Omental fat pad (tissue), 4 donors: ENCODE measurements at places on chromosomes 3 and 15. TPM values are rescaled to one million over a fixed set of nuclear protein-coding genes. Genes with fewer than 3 reads are reported as not detected.

The STOML1 gene
- 13.0 TPM for total RNA-seq

The KNG1 gene
- total RNA-seq, result not detected

The STRA6 gene
- total RNA-seq, result not detected

The TCAIM gene
- 28.7 TPM for total RNA-seq

The CCR2 gene
- 3.6 TPM for total RNA-seq

The FOXL2NB gene
- total RNA-seq, result not detected

The GRK7 gene
- not detected for total RNA-seq

The KBTBD8 gene
- total RNA-seq, result 2.0 TPM

- DNase-seq, result no peak
Measured at GRCh38 chr15:62618432-62618831, 424.1 kb upstream of the TPM1 start.

DNA sequence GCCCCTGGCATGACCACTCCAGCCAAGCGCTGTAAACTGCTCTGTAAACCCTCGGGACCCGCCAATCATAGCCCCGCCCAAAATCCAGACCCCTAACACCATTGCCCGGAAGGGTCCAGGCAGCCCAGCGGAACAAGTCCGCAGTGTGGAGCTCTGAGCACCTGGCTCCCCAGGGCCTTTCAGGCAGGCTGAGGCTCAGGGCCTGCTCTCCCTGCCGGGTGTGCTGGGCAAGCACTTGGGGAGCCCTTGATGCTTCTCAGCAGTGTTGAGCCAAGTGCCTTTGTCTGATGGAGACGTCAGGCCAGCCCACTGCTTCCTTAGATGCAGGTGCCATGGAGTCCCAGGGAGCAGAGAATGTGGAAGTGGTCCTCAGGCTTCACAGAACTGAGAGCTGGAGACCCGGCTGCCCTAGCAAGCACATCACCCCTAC, 106.2 kb downstream of the TLE3 start:
- no peak for DNase-seq

DNA sequence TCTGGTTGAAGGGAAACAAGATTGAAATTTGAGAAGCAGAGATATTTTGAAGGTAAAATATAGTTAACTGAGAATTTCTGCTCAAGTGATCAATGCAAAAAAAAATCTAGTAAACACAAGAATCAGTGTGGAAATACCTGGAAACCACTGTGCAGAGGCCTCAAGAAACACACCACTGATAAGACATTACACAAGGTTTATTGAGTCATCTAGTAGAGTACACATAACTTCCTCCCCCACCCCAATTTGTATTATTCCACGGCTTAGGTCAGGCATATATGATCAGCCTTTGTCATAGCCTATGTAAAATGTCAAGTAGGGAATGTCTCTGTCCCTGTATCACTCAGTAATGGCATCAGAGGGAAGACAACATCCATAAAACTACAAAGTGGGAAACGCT, 447.8 kb upstream of the BCHE start:
- no peak for DNase-seq

GRCh38 chr3:132285620-132285945, 31.6 kb upstream of the ACP3 start:
- no peak for DNase-seq

DNA sequence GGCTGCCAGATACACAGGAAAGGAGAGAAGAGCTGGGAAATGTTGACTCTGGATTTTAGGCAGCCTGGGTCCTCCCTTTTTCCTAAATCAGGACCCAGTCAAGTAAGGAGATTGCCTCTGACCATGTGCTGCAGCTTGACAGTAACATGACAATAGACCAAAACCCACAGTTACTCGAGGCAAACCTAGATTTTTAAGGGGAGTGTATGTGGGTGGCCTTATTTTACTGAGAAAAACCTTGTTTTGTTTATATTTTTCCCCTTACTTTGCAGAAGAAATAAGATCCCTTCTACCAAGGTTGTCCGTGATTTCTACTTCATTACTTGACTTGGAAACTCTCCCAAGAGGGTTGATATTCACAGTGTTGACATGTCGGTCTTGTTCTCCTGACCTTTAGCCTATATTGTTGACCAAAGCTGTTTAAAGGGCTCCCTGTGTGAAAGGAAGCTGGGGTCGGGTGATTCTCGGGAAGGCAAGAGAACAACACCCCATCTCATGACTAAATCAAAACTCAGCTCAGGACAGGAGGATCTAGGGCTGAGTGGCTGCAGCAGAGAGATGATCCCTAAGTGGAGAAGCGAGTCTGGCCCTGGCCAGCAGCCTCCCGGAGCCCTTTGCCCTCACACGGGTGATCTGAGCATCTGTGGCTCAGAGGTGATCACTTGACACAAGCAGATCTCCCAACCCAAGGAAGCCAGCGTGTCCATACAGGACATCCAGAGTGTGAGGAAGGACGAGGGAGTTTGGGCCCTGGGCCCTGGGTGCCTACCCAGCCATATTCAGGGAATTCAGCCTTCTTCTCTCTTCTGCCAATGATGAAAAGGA, 31.0 kb upstream of the SLCO2A1 start:
- DNase-seq, result no peak

GRCh38 chr15:38454696-38455090, 766 bp downstream of the FAM98B start:
- no peak for DNase-seq

DNA sequence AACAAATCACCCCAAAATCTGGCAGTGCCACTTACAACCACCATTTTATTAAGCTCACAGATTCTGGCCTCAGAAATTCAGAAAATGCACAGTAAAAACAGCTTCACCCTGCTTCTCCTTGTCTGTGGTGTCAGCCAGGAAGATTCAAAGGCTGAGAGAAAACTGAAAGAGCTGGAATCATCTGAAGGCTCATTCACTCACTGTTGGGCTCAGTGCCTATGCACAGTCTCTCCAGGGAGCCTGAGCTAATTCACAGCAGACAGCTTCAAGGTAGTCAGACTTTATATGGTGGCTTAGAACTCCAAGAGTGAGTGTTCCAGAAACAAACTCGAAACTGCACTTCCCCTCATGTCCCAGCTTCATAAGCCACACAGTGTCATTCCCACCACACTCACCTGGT, 16.5 kb upstream of the PLOD2 start:
- no peak for DNase-seq

DNA sequence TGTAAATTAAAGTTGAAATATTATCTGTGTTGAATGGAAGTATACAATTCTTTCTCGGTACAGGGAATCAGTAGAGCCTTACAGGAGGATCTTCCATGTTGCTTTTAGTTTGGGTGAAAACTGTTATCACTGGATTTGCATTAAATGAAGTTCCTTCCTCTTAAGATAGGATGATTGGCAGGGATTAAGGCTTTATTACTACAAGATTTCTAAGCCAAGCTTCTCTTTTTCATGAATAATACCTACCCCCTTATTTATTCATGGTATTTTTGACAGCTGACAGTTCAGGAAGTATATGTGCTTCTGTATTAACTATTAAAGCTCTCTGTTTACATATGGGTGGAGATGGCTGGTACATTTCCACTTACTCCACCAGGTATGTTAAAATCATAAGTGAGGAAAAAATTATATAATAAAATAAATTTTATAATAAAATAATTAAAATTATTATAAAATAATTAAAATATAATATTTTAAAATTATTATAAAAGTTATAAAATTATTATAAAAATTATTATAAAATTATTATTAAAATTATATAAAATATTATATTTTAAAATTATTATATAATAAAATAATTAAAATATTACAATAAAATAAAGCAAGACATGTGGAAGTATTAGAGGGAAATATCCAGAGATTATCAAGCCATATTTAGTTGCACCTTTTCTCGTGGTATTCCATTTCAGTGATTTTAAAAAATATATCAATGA, 332.9 kb downstream of the ROBO2 start:
- no peak for DNase-seq

GRCh38 chr15:31387479-31388118, 61.0 kb downstream of the KLF13 start:
- no peak for DNase-seq

DNA sequence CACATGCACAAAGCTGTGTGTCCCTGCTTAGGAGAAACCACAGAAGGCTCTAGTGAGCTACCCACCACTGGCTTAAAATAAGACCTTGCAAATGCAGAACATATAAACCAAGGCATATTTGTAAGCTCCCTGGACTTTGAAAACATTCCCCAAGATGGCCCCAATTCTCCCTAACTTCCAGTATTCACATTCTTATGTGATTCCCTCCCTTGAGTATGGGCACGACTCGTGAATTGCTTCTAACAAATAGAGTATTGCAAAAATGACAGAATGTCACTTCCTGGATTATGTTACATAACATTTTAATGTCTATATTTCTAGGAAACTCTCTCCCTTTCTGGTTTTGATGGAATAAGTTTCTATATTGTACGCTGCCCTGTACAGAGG, 131.8 kb upstream of the MCTP2 start:
- DNase-seq, result no peak

DNA sequence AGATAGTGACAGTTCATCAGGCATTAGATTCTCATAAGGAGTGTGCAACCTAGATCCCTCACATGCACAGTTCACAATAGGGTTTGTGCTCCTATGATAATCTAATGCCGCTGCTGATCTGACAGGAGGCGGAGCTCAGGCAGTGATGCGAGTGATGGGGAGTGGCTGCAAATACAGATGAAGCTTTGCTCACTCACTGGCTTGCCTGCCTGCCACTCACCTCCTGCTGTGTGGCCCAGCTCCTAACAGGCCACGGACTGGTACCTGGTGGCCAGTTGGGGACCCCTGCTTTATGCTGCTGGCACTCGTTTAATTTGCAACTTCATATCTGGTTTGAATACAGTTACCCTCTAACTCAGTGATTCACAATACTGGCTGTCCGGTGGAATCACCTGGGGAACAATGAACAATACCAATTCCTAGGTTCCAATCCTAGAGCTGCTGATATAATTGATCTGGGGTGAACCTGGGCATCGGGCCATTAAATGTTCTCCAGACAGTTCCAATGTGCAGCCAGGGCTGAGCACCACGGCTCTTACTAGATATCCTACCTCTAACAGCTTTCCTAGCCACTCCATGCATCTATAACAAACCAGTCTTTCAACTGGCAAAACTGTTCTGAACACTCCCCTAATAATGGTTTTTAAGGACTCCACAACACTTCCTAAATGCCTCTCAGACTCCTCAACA, 131.4 kb downstream of the ATP1B3 start:
- DNase-seq, result no peak

- DNase-seq, result no peak
Measured at GRCh38 chr15:94297558-94297957, 66.2 kb downstream of the MCTP2 start.

DNA sequence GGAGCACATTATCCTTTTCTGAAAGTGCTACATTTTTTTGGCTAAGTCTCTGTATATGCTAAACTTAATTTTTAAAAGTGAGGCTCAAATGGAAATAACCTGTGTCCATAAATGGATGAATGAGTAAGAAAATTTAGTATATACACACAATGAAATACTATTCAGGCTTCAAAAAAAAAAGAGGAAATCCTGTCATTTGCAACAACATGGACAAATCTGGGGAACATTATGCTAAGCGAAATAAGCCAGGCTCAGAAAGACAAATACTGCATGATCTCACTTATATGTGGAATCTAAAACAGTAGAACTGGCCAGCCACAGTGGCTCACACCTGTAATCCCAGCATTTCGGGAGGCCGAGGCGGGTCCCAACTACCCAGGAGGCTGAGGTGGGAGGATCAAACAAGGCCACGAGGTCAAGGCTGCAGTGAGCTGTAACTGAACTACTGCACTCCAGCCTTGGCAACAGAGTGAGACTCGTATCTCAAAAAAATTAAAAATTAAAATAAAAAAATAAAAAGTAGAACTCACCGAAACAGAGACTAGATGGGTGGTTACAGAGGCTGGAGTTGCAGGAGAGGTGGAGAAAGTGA, 25.8 kb downstream of the CCDC12 start:
- DNase-seq, result no peak

- DNase-seq, result no peak
Measured at GRCh38 chr3:136141891-136142290, 54.2 kb downstream of the MSL2 start.

DNA sequence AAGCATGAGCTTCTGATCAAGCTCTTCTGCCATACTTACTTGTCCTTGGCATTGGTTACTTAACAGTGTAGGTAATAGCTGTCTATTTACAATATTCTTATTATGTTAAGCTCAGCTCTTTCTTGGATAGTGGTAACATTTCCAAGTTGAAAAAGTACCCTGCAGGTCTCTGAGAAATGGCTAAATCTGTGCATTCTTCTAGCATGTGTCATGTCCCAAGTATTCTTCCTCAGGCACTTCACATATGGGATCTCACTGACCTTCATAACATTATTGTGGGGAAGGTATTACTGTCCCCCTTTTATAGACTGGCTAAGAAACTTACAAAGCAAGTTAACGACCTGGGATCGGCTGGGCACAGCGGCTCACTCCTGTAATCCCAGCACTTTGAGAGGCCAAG, 236.1 kb downstream of the RORA start:
- DNase-seq, result no peak

DNA sequence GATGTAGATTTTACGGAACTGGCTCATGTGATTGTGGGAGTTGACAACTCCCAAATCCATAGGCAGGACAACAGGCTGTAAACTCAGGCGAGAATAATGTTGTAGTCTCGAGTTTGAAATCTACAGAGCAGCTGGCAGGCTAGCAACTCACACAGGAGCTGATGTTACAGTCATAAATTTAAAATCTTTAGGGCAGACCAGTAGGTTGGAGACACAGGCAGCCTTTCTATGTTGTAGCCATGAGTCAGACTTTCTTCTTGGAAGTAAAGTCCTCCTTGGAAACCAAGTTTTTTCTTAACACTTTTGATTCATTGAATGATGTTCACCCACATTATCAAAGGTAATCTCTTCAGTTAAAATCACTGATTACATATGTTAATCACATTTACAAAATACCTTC, 89.1 kb upstream of the ALCAM start:
- no peak for DNase-seq

DNA sequence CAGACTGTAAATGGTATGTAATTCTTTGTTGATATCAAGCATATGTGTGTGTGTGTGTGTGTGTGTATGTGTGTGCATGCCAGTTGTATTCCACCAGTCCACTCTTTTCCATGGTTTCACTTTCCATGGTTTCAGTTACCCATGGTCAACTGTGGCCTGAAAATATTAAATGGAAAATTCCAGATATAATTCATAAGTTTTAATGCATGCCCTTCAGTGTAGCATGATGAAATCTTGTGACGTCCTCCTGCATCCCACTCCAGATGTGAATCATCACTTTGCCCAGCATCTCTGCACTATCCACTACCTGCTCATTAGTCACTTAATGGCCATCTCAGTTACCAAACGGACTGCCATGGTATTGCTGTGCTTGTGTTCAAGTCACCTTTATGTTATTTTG, 215.9 kb downstream of the GBE1 start:
- DNase-seq, result no peak

DNA sequence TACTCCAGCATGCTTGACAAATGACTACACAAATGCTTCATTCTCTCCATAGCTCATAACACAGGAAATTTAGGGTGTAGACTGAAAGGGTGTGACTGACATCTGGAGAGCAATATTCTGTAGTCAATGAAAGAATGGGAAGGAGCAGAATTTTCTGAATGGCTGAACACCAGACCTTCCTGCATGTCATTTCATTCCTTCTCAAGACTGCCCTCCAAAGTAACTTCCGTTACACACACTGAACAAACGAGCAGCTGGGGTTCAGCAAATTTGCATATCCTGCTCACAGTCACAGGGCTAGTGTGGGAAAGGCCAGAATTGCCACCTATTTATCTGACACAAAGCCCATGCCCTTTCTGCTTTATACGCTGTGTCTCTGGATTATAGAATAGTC, 325.0 kb upstream of the CFAP20DC start:
- DNase-seq, result no peak
